Naive thymus-derived CD8-positive, alpha-beta T cell (primary cell): ENCODE measurements at places on chromosomes 4 and X. TPM values are rescaled to one million over a fixed set of nuclear protein-coding genes. Genes with fewer than 3 reads are reported as not detected.
A peak's percentile ranks its signal among the peaks of the same experiment; 100 is the strongest.

GRCh38 chrX:68843992-68844391 lies 15.2 kb downstream of the EFNB1 start:
- no peak overlapping the region for H3K27ac ChIP-seq
- DNase-seq: no peak
- H3K27me3 ChIP-seq: no peaks in the 10 kb centered on the region

DNA sequence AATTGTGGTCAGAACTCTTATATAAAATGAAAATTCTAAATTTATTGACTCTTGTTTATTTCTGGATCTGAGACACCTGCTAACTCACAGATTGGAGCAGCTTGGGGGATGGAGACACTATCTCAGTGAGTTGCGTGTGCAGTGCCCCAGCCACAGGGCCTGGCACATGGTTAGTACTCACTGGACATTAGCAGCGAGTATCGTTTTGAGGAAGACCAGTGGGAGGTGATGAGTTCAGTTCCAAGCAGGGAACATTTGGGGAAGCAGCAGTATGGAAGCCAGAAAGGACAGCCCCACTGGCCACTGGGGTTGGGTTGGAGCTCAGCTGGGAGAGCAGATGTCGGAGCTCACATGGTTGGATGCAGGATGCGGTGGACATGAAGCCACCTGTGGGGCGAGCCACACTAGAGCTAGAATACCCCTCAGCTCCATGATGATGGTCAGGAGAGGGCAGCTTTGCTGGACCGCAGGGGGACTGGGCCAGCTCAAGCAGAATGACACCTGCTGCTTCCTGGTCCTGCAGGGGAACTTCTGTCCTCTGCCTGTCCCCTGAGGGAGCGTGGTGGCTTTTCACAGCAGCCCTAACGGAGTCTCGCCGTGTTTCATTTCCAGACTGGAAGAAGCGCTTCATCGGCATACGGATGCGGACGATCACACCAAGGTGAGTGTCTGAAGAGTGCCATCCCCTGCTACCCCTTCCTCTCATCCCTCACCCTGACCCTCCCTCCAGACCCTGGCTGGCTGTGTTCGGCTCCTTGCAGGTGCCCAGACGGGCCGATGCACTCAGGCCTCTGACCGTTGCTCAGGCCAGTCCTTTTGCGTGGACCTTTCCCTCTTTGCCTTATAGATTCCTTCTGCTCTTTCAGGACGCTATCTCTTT lies 32.5 kb downstream of the HTRA3 start:
- DNase-seq: no peak
- no peaks in the 10 kb centered on the region for H3K4me1 ChIP-seq
- peaks cover 3% of the 10 kb centered on the region for H3K27me3 ChIP-seq
- no peak overlapping the region for H3K27ac ChIP-seq
- H3K36me3 ChIP-seq: peaks cover 7% of the 10 kb centered on the region

DNA sequence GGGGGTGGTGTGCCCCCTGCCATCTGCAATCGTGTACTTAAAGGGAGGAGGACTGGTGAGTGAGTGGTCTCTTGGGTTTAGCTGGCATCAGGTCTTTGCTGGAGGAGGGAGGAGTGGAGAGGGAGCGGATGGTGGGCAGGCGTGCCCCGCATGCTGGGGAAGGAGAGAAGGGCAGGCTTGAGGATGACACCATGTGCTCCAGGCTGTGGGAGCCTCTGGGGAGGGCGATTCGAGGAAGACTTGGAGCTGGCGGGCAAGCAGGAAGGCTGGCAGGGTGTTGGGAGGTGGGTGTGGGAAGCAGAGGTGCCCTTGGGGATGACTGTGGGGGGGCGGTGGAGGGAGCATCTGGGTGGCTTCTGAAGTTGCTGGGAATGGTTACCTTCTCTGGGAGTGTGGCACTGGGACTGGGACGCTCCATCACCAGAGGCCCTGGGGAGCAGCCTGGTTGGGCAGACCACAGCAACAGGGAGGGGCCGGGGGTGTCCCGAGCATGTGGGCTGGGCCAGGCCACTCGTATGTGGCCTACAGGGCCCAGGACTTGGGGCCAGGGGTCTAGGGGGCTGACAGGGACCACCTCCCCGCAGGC lies 30.8 kb upstream of the AFAP1 start:
- peaks cover 42% of the 10 kb centered on the region for H3K4me1 ChIP-seq
- peaks cover 2% of the 10 kb centered on the region for H3K36me3 ChIP-seq

Gene NPY5R
- total RNA-seq: not detected

Gene CRMP1
- not detected for total RNA-seq

GRCh38 chr4:85358831-85359230 lies 116.1 kb upstream of the ARHGAP24 start:
- no peak overlapping the region for H3K27ac ChIP-seq
- H3K36me3 ChIP-seq: no peaks in the 10 kb centered on the region
- H3K27me3 ChIP-seq: no peaks in the 10 kb centered on the region

Gene AFM
- total RNA-seq: not detected

DNA sequence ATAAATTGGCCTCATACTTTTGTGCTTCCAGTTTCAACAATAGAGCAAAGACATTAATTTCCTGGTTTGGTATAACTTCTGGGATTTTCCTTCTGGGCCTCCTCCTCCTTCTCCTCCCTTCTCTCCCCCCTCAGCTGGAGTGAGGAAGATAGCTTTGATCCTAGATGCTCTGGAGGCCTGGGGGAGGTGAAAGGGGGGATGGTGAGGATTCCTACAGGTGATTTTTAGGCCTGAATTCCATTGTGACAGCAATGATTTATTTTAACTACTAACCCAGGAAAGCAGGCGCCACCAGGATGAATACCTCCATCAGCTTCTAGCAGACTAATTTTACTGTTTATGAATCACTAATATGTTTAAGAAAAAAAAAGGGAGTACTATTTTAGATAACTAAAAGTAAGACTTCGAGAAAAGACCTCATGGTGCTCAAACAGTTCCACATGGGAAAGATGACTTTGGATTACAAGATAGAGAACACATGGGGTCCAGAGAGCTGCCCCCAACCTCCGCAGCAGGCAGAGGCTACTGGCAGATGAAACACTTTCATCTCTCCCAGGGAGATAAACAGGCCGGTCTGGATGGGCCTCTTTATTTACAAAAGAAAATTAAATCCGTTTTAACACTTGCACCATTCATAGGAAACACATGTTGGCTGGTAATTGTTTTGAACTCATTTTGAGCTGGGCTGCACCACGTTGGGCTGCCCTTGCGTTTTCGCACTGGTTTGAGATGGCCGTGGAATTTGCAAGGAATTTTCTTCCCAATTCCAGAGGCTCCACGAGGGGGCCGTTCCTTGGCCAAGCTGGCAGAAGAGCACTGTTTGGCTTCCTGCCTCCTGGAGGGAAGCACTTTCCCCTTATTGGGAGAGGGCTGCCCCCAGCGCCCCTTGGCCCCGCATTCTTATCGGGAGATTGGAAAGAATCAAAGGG lies 125.1 kb upstream of the STX18 start:
- H3K4me3 ChIP-seq: no peak overlapping the region
- H3K27ac ChIP-seq: no peak overlapping the region
- peaks cover 7% of the 10 kb centered on the region for H3K36me3 ChIP-seq

- H3K27me3 ChIP-seq: no peaks in the 10 kb centered on the region
- no peaks in the 10 kb centered on the region for H3K36me3 ChIP-seq
- peak overlapping the region; percentile 94 for H3K4me3 ChIP-seq
- peak overlapping the region; percentile 96 for H3K27ac ChIP-seq
- peaks cover 42% of the 10 kb centered on the region for H3K4me1 ChIP-seq
Observed at GRCh38 chr4:102345795-102346100, 466 bp upstream of the SLC39A8 start.

- no peak overlapping the region for H3K4me3 ChIP-seq
- no peak overlapping the region for H3K27ac ChIP-seq
- H3K4me1 ChIP-seq: no peaks in the 10 kb centered on the region
- H3K27me3 ChIP-seq: peaks cover 5% of the 10 kb centered on the region
Observed at GRCh38 chr4:145333786-145334185, 147.9 kb upstream of the SMAD1 start.

GRCh38 chrX:39988496-39988895 lies 109.3 kb downstream of the BCOR start:
- H3K27ac ChIP-seq: no peak overlapping the region
- no peak overlapping the region for H3K4me3 ChIP-seq
- H3K4me1 ChIP-seq: no peaks in the 10 kb centered on the region
- H3K27me3 ChIP-seq: no peaks in the 10 kb centered on the region
- no peaks in the 10 kb centered on the region for H3K36me3 ChIP-seq

DNA sequence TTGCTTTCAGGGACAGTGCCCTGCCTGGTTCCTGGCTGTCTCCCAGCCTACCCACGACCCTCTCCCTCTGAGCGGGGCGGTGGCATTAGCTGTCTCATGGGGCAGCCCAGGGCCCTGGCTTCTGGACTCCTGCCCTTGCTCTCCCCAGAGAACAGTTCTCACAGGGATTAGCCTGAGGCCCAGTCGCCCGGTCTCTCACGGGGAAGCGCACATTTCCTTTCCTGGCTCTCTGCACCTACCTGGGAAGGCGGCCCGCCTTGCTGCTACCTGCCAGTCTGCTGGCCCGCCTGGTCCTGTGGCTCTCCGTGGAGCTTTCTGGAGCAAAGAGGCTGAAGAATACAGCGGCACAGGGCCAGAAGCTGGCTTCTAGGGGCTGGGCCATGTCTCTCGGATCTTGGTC lies 128.4 kb downstream of the FHDC1 start:
- H3K36me3 ChIP-seq: no peaks in the 10 kb centered on the region
- no peaks in the 10 kb centered on the region for H3K27me3 ChIP-seq
- no peak for DNase-seq
- H3K27ac ChIP-seq: no peak overlapping the region

DNA sequence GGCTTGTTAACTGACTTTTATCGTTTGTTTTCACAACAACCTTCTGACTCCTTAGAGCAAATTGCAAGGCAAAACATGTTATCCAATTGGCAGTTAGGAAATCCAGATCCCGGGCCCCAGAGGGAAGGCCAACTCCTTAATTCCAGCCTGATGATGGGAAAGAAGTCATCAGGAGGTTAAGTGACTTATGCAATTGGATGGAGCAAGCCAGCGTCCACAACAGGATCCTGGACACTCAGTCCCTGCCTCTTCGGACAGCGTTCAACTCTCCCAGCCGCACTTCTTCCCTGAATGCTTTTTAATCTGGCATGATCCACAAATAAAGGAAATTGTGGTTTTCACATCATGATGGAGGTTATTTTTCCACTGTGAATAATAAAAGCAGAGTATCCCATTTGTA lies 310.1 kb downstream of the RAB28 start:
- H3K27ac ChIP-seq: no peak overlapping the region
- H3K27me3 ChIP-seq: no peaks in the 10 kb centered on the region
- no peak overlapping the region for H3K4me3 ChIP-seq

Gene SSX2
- not detected for total RNA-seq

Gene ETDA
- total RNA-seq: not detected

Gene CSTF2
- total RNA-seq: 12.7 TPM

- DNase-seq: no peak
- H3K4me3 ChIP-seq: no peak overlapping the region
- no peaks in the 10 kb centered on the region for H3K27me3 ChIP-seq
- no peaks in the 10 kb centered on the region for H3K4me1 ChIP-seq
Observed at GRCh38 chr4:34766935-34767334, 1477.4 kb downstream of the ARAP2 start.

DNA sequence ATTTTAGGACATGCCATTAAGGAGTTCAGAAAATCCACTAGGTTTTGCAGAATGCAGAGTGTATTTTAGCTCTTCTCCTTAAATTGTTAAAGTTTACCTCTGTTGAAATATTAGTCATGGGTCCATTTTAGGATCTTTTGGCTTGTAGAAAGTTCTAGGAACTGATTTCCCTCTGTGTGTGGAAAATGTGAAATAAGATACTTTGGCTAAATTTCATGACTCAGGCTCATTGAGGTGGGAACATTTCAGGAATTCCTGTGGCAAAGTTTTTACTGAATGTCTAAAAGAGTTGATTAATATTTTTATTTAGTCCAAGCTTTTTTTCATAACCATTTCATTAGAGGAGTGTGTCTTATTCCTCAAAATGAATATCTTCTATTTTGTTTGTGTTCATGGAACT lies 7.0 kb downstream of the FHIP1A start:
- peaks cover 4% of the 10 kb centered on the region for H3K27me3 ChIP-seq
- no peaks in the 10 kb centered on the region for H3K4me1 ChIP-seq
- H3K27ac ChIP-seq: no peak overlapping the region
- H3K4me3 ChIP-seq: no peak overlapping the region
- H3K36me3 ChIP-seq: no peaks in the 10 kb centered on the region
